DND-41 (cell line): ENCODE measurements at places on chromosomes 16 and 17.
A peak's percentile ranks its signal among the peaks of the same experiment; 100 is the strongest.

GRCh38 chr17:42010898-42011516, 6.2 kb downstream of the DNAJC7 start:
- no peak for DNase-seq

GRCh38 chr17:56681561-56682266, 88.2 kb downstream of the NOG start:
- DNase-seq = peak; percentile 82

DNA sequence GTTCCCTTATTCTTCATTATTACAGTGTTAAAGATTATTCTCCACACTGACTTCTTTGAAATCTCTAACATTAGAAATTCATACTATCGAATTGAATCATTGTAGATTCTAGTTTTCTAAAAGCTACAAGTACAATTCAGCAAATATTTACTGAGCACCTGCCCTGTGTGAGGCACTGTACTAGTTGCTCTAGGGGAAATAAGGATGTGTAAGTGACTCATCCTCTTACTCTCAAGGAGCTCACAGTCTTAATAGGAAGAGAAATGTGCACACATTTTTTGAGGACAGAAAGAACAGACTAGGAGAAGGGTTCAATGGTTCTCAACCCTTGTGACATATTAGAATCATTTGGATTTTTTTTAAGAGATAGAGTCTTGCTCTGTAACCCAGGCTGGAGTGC, 7.7 kb upstream of the SLFN12L start:
- no peak for DNase-seq

GRCh38 chr17:8372422-8372821, 4.1 kb downstream of the KRABD2 start:
- DNase-seq = no peak

DNA sequence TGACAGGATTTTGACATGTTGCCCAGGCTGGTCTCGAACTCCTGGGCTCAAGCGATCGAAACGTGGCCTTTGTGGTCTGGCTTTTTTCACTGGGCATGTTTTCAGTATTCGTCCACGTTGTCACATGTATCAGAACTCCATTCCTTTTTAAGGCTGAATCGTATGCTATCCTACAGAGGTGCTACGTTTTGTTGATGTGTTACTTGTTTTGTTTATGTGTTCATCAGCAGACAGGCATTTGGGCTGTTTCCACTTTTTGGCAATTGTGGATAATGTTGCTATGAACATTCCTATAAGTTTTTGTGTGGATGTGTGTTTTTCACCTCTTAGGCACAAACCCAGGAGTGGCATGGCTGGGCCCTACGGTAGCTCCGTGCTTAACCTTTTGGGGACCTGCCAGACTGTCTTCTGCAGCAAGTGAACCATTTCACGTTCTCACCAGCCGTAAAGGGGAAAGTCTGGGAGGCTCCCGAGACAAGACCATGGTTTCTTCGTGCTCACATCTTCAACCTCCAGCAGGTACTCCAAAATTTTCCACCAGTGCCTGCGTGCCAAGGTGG, 26.9 kb downstream of the ADCY9 start:
- DNase-seq = no peak

DNA sequence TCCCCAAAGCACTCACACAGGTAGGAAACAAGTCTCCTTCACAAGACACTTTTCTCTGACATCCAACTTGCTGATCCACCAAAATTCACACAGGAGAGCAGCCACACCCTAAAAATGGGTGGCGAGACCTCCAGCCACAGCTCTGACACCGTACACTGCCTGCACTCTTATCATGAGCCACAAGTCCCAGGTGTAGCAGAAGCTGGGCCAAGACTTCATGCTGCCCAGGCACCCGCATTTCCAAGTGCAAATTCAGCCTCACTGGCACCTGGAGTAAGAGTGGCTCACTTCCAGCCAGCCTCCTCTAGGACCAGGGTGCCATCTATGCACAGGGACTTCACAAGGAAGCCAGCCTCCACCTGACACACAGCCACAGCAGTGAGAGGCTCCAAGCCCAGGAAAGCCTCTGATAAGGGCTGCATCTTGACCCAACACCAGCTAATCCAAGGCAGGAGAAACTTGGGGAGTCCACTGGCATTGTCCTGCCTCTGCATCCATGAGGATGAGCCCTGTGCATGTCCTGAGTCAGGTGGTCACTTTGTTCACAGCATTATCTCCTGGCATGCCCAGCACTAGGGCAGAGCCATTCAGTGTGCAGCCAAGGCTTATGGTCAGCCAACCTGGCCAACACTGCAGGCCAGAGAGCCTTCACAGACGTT, 2.6 kb upstream of the ZNF768 start:
- no peak for DNase-seq

DNA sequence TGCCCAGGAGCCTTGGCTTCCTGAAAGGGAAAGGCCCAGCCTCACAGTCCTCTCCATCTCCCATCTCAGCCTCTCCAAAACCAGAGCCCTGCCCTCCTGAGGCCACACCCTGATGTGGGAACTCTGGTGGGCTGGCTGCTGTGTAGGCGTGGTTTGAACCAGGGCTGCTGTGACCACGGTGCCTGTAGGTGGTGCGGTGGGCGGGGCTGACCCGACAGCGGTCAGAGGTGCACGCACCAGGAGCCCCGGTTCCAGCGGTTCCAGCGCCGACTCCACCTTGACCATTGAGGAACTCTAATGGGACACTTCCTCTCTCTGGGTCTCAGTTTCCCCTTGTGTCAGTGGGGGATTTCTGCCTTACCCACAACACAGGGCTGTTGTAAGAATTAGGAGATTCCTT, 2.4 kb downstream of the RAP1GAP2 start:
- DNase-seq = no peak

GRCh38 chr17:67212714-67213417, 32.1 kb downstream of the HELZ start:
- DNase-seq = no peak

GRCh38 chr16:13264749-13265552, 363.6 kb downstream of the SHISA9 start:
- DNase-seq = no peak

GRCh38 chr17:34095106-34095505, 160.0 kb upstream of the CCL2 start:
- DNase-seq = no peak

DNA sequence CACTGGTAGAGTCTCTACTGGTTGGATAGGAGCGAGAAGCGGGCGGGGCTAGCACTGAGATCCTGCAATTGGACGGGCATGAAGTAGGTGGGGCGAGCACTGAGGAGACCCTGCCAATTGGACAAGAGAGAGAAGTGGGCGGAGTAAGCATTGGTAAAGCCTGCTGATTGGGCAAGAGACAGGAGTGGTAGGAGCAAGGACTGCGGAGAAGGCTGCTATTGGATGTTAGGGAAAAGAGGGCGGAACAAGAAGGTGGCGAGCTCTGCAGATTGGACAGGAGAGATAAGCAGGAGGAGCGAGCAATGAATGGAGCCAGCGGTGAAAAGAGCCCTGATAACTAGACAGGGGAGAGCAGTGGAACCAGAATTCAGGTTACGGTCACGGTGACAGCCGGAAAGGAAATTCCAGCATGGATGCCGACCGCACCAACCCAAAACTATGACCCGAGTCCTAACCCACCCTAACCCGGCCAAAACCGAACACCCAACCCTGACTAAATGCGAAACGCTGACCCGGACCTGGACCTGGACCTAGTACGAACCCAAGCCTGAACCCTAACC, 4.8 kb downstream of the SCGB1C2 start:
- DNase-seq = peak; percentile 55

GRCh38 chr16:64864232-64864809, 257.5 kb downstream of the CDH11 start:
- no peak for DNase-seq

DNA sequence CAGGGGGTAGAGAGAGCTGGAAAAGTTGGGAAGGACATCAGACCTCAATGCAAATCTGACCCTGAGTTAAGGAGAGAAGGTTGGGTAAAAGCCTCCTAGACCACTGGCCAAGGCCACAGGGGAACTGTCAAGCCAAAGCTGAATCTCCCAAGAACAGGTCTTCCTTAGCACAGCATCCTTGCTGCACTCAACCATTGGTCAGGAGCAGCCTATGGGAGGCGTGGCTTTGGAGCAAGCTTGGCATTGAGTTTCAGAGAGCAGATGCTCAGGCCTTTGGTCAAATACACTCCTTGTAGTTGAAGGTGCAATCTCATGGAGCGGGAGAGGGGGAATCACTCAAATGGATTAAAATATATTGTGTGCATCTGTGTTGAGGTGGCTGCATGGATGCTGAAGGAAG, 21.8 kb downstream of the SOX9 start:
- DNase-seq = no peak
